ENCODE measurements at places on chromosomes 1 and 21.
A peak's percentile ranks its signal among the peaks of the same experiment; 100 is the strongest.

GRCh38 chr1:16342331-16343062, 9.8 kb downstream of the FBXO42 start:
- no peak for DNase-seq

DNA sequence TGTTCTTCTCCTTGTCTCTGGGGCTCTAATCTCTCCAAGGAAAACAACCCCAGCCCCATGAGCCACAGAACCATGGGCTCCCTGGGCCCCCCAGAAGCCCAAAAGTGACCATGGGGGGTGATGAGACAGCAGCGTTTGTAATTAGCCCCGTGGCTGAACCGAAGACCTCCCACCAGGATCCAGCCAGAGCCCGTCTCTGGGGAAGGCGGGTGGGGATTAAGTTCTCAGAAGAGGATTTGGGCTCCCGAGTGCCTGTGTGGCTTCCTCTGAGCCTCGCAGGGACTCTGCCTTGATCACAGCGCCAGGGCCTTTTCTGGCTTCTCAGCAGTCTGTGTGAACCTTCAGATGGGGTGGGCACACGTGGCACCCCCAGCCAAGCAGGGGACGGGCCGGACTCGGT, 77.0 kb downstream of the ALPL start:
- no peak for DNase-seq

GRCh38 chr1:2347409-2347785, 44.0 kb downstream of the MORN1 start:
- DNase-seq, result peak; percentile 11

DNA sequence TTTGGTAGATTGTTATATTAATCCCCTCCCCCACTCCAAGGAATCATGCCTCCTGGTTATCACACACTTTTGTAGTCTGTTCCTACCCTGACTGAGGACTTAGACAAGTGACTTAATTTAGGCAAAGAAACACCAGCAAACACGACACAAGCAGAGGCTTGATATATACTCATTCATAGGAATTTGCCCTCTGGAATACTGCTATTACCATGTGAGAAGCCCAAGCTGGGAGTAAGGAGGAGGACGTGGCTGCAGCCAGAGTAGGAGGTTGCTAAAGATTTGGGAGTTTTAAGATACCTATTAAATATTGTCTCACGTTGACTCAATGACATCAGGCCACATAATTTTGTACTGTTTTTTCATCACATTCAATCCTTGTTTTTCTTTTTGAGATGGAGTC, 100.2 kb downstream of the LRRC53 start:
- no peak for DNase-seq

DNA sequence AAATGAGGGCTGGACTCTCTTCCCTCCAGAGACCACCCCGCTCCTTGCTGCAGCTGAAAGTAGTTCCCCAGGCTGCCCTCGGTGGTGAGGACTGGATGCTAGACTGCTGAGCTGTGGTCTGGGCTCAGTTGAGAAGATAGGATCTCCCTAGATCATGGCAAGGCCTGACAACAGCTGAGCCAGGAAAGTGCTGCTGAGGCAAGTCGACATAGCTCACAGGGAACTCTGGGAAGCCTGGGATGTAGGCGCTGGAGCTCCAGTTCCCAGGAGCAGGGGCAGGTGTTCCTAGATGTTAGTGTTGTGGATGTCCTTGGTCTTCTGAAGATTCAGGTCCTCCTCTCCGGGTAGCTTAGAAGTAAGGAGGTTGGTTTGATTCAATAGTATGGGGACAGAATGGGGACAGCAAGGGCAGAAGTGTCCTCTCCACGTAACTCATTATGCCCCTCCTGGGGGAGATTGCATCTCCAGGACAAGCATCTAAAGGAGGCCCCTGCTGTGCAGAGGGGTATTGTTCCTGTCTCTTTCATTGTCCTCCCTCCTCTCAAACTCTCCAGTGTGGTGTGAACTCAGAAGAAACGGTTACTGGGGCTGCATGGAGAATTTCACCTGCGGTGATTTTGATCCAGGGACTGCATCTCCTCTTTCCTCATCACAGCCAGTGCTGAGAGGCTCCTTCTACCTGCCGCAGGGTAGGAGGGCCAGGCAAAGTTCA, 3.7 kb downstream of the CYB561D1 start:
- DNase-seq, result no peak

- DNase-seq, result no peak
Observed at GRCh38 chr1:235888119-235888643, 21.5 kb upstream of the LYST start.

DNA sequence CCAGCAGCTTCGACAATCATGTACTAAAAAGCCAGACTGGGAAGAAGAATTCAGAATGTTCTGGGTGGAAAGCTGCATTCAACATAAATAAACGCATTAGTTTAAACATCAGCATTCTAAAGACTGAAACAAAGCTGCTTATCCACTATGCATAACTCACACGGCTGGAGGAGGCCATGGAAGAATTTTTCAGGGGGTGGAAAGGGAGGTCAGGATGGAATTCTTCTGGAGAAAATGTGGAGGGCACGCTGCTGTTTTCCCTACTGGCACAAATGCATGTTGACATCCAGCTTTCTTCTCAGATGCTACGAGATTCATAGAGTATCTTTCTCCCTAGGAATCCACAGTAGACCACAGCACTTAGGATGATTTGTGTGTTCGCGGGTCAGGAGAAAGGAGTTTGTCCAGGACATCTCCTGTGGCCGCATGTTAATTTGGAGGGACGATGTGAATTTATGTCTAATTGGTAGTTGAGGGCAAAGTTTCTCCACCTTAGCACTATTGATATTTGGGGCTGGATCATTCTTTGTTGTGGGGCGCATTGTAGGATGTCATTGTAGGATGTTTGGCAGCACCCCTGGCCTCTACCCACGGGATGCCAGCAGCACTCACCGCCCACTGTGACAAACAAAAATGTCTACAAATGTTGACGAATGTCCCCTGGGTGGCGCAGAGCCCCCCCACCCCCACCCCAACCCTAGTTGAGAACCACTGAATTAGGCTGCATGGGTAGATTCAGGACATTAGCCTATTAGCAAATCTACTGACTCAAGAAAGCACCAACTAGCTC, 86.5 kb upstream of the KAZN start:
- DNase-seq, result no peak
